Testis (tissue), 5 donors: ENCODE measurements at places on chromosomes 11 and 22.
A peak's percentile ranks its signal among the peaks of the same experiment; 100 is the strongest.

DNA sequence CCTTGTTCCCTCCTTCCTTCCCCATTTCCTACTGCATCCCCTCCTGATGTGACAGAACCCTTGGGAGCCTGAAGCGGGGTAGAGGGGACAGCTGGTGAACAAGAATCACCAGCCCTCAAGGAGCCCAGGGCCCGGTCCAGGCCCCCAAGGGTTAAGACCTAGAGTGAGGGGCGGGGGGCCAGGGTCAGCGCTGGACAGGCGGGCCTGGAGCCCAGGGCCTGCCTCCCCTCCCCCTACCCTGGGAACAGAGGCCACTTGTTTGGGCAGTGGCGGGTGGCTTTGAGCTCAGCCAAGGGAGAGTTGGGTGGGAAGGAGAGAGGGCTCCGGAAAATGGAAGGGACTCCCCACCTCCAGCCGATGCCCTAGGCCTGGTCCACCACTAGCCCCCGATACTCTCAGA lies 2.1 kb downstream of the ARAP1 start:
- no peak for DNase-seq

DNA sequence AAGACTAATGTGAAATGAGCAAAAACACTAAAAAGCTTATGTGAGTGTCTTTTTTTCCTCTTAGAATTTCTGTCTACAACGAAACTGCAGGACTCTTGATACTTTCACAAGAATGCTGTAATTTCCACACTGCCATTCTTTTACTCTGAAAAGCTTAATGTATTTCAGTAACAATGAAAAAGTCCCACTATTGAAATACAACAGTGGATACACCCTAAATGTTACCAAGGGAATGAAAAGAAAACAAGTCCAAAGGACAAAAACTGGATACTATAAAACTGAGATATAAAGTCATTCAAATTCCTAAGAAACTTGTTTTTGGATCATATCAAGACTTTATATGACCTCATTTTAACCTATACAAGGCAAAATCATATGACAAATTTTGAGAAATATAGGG lies 77.4 kb downstream of the SOX6 start:
- no peak for DNase-seq

DNA sequence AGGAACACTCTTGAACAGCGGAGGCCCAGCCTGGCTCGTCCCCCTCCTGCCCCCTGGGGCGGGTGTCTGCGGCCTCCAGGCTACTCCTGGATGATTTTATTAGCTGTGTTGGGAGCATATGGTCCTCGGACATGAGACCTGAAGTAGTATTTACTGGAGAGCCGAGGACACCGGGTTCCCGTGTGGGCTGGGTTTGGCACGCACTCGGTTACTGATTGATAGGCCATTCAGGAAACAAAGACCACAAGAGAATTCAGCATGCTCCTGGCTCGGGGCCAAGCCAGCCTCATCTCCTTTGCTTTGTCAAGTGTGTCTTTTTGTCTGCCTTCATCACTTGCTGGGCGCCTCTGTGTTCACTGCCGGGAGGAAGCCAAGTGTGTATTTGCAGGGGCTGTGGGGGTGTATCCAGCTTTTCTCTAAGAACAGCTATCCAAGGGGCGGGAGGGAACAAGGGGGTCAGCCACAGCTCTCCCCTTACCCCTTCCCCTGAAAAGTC lies 9.7 kb downstream of the FXYD2 start:
- DNase-seq = peak; percentile 79

- no peak for DNase-seq
Observed at GRCh38 chr22:17100621-17101020, 15.8 kb downstream of the IL17RA start.

DNA sequence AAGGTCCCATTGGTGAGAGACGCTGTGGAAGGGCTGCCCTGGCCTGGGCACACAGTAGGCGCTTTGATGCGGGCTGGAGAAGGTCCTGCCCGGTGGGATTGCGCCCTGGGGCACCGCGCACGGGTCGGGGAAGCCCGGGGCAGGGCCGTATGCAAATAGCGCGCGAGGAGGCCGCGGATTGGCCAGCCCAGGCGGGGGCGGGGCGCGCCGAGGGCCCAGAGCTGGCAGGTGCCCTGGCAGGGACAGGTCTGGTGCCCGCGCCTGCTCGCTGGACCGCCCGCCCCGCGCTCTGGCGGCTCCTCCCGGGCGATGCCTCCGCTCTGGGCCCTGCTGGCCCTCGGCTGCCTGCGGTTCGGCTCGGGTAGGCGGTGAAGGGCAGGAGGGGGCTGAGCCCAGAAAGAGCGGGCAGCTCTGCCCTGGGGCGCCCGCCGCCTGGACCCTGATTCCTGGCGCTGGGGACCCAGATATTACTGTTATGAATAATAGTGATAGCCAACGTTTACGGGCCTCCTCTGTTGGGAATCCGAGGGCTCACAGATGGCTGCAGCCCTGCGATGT lies at the start of gene UPK3A:
UPK3A (plus strand) TSS at position 245 of the 558 bp plus-strand sequence; CDS start at position 310, 65 bp downstream.
- peak; percentile 73 for DNase-seq

GRCh38 chr22:35593891-35594470 lies 23.1 kb downstream of the MB start:
- DNase-seq = no peak

GRCh38 chr22:42642806-42643633 lies 2.6 kb upstream of the ATP5MGL start:
- no peak for DNase-seq

DNA sequence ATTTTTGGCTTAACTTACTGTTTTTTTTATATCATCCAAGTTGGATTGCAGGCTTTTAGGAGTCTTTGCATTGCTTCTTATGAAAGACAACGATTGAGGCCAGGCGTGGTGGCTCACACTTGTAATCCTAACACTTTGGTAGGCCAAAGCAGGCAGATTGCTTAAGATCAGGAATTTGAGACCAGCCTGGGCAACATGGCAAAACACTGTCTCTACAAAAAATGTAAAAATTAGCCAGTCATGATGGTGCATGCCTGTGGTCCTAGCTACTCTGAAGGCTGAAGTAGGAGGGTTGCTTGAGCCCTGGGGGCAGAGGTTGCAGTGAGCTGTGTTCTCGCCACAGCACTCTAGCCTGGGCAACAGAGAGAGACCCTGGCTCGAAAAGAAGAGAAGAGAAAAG lies 56.6 kb downstream of the BID start:
- no peak for DNase-seq

GRCh38 chr11:120330045-120330444 lies 4.9 kb downstream of the TLCD5 start:
- no peak for DNase-seq

DNA sequence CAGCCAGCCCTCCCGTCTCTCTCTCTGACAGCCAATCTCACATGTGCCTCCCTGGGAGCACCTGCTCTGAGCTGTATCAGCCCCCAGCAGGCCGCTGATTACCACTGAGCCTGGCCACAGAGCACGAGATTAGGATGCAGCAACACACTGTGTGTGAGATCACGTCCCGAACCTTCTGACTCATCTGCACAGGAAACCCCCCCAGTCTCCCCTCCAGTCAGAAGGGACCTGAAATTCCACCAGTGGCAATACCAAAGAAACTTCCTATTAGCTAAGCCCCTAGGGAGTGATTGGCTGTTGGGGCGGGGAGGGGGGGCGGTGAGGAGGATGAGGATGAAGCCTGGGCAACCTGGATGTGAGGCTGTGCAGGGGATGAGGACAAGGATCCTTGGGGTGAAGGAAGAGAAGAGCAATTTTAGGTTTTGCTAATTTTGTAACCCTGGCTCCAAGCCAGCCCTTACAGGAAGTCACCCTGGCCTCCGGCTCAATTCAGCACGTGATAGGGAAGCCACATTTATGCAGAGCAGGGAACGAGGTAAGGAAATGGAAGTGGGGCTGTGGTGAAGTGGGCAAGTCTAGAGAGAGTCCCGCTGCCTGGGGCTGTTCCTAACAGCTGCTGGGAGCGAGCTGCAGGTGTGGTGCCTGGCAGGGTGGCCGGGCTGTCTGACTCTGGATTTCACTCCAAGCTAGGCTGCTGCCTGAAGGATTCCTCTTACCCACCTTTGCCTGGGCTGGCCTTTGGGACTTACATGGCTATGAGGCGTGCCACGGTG lies 1.9 kb downstream of the SLC43A3 start:
- DNase-seq = peak; percentile 69

GRCh38 chr11:2148595-2148994 lies 9.4 kb upstream of the IGF2 start:
- no peak for DNase-seq

GRCh38 chr11:132312161-132312560 lies 941.7 kb downstream of the NTM start:
- no peak for DNase-seq

DNA sequence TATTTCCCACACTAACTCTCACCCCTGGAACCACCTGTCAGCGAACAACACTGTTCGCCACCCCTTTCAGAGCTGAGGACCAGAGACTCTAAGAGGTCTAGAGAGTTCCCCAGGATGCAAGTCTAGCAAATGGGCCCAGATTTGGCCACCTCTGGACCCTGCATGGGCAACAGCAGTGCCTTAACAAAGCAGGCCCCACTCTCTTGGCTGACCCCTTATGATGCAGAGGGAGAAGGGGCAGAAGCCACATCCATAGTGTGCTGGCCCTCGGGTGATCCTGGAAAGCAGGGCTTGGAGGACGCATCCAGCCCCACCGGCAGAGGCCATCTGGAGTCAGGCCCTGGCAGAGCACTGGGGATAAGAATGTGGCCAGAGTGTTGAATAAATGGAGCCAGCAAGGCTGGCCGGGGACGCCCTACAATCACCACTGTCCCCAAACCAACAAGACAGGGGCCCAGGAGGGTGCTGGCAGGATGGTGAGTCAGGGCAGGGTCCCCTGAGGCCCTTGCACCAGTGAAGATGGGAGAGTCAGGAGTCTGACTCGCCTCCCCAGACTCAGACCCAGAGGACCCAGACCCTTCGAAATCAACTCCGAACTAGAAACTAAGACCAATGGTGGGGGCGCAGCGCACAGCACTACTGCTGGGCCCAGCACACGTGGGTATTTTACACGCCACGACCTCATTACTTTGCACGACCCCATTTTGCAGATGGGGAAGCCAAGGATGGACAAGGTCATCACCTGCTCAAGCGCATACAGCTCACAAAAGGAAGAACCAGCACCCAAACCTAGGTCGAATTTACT lies 6.5 kb downstream of the CSNK1E start:
- no peak for DNase-seq

DNA sequence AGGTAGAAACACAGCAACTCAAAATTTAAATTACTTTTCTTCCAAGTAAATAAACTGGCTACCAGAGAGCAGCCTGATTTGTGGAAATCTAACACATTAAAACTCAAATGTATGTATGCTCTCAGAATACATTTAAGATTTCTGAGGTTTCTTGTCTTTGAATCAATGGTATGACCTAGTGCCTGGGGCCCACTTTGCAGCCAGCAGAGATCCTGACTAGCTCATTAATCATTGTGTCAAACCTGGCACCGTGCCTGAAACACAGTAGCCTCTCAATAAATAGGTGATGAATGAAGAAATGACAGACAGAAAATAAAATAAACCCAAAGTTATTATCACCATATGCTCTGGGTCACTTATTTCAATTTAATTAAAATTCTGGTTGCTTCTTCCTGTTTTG lies 176.2 kb upstream of the FAT3 start:
- DNase-seq = no peak

- no peak for DNase-seq
Observed at GRCh38 chr11:1285876-1286275, 23.6 kb downstream of the TOLLIP start.

GRCh38 chr11:127454856-127455255 lies 454.3 kb upstream of the KIRREL3 start:
- DNase-seq = no peak

GRCh38 chr11:117313091-117313490 lies 3.0 kb downstream of the BACE1 start:
- no peak for DNase-seq

DNA sequence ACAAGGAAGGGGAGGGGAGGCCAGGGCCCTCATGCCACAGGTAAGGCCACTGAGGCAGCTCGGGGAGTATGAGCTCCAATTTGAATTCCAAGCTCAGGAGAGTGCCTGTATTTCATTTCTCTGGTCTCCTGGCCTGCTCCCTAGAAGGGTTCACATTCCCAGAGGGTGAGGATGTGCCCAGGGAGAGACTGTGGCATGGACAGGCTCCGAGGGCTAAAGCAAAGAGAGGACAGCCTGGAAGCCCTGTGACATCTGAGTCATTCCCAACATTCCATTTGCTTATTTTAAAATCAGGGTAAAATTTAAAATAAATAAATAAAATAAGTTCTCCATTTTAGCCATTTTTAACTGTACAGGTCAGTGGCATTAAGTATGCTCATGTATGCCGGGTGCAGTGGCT lies 18.6 kb upstream of the FOLR1 start:
- no peak for DNase-seq

DNA sequence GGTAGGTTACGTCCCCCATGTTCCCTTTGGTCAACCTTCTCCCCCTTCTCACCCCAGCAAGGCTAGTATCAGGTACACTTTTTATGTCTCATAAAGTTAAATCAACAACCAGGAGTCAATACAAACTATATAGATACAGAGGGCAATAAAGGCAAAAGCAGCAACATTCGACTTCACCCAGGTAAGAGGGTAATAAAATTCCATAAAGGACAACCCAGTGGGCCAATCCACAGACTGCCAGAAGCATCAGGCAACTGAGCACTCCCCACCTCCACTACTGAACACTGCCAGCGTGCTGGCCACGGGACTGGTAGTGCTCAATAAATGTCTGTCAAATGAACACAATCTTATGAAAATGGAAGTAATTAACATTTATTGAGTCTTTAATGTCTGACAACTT lies 5.1 kb upstream of the MS4A18 start:
- DNase-seq = no peak

DNA sequence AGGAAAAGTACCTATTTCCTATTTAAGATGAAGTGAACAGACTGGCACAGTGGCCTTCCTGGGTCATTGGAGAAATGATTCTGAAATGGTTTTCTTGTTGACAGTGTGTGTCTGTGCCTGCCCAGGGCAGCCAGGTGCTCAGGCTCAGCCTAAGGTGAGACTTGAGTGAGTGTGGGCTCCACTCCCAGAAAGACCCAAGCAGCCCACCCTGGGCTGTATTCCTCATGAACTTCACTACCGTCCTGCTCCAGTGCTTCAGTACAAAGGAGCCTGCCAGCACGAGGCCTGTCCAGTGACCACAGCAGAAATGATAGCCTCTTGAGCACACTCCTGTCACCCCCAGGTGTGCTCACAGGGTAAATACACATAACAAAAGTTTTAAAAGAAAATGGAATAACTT lies 49.5 kb downstream of the GAB4 start:
- DNase-seq = no peak

- no peak for DNase-seq
Observed at GRCh38 chr11:108895579-108896480, 231.0 kb downstream of the DDX10 start.

GRCh38 chr11:89490981-89491690 lies at the start of gene NOX4:
NOX4 (minus strand) TSS chr11:89491375; CDS start chr11:89491246, 129 bp downstream.
- DNase-seq = peak; percentile 37
